ENCODE measurements at places on chromosomes 7 and 10.

DNA sequence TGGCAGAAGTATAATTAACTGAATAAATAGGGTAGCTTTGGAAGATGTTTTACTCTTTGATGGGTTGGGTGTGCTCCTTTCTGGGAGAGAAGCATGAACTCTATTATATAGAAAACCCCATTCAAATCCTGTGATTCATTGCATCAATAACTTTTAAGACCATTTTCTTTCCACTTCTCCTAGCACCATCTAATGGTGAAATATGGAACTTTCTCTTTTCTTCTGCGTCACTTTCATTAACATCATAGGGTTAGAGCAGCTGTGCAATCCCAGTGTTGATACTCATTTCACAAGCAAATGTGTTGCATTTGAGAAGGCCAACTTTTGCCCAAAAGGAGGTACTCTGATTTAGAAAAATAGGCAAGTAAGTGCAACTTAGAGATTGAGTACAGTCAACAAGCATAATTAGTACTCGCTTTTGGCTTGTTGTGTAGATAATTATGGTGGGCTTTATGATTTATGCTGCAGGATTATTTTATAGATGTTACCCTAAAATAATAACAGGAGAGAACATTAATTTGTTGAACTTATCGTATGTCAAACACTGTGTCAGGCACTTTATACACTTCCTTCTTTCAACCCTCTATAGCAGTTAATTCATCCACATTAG, 92.9 kb downstream of the CPED1 start:
- DNase-seq = no peak

GRCh38 chr10:54368984-54369383, 432.0 kb downstream of the PCDH15 start:
- no peak for DNase-seq

- no peak for DNase-seq
Observed at GRCh38 chr10:78176320-78177317, 143.0 kb downstream of the RPS24 start.

DNA sequence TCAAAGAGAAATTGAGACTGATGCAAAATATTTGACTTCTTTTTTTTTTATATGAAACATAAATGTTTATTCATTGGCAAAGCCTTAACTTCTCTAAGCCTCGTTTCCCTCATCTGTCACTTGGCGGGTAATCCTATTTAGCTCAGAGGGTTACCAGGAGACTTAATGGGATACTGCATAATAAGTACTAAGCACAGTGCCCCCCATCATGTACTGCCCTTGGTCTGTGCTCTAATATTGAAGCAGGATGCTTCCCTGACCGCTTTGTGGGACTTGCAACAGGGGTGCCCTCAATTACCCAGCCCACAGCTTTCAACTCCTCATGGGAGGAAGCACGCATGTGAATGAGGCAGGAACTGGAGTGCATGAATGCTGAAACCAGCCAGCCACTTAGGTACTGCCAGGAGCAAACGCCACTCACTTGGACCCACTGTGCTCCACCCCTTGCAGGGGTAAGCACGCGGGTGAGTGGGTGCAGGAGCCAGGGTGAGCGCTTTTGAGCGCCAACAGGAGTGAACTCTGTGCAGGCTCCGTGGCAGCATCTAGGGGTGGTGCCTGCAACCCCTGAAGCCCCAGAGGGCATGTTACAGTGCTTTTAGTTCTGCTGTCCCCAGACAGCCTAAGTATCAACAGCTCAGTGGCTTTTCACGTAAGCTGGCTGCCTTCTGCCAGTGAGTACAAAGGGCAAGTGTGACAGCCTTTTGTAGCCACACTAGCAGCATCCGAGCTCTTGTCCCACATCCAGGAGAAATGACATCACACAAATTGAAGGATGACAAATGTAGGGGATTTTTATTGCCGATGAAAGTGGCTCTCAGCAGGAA, 209.8 kb upstream of the C7orf33 start:
- DNase-seq = no peak

DNA sequence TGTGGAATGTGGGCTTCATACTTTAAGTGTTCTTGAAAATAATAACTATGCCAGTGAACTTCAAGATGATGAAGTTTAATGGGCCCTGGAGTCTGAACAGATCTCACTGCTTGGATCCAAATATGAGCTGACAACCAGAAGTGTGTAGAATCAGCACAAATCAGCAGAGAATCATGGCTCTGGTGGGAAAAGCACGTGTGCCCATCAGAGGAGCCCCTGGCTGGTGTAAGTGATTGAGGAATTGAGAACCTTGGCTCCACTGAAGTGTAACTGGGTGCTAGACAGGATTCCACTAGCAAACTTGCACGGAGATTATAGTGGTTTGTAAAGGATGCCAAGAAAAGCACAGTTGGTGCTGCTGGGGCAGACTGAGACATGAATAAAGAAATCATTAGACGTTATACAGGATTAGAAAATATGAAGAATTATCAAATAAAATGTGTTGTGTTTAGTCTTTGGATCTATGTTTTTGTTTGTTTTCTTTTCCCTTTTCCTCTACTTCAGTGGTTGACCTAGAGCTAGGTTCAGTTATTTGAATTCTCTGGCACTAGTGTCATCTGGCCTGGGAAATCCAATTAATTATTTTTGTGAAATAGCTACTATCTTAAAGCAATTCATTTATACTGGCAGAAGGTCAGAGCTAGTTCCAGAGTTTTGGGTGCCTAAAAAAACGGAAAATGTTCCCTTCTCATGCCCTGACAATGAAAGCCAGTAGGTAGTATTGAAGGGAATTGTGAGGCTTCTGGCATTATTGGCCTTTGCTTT, 175.7 kb upstream of the MEOX2 start:
- no peak for DNase-seq

DNA sequence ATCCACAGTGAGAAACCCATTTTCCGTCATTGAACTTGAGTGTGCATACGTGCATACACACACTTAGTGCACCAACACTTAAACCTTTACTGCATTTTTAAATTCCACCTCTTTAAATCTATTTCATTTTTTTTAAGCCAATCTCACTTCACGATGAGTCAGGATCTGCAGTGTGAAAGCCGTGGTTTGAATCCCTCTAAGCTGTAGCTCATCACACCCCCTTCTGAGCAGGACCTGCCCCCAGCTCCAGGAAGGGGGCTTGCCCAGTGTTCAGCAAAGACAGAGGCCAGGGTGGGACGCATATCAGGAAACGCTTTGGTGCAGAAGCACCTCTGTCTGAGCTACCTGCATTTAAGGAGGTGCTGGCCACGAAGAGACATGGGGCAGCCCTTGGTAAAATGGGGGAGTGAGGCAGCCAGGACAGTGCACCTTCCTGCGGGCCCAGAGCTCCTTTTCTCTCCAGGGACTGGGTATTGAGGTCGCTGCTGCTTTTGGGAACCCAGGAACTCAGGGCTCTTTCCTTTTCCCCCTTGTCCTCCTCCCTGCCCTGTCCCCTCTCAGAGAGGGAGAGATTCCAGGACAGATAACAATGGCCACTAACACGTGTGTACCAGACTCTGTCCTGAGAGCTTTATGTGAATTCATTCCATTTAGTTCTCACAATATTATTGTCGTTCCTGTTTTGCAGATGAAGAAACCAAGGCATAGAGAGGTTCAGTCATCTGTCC, 21.7 kb downstream of the ZNF316 start:
- DNase-seq = no peak

DNA sequence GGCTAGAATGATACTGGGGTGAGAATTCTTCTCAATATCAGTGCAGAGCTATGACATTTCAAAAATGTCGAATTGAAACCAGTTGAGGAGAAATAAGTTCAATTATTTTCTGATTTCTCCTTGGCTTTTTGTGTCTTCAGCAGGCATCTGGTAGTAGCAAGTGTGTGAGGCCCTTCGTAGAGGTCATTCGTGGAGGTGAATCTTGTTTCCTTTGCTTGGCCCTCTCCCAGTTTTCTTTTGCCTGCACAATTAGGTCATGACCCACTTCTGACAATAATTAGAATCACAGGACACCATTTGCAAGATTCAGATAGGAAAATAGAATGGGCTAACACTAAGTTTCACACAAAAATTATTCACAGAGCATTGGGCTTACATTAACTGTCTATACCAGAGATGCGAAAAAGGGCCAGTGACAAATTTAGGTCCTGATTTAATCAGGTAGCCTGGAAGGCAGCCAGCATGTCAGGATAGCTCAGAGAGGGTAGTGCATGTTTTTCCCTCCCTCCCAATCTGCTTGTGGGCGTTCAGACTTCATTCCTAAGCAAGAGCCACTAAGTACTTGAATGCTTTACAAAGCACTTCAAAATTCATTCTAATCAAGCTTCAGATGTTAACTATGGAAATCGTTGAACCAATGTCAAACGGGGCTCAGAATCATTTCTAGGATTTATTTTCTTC, 24.0 kb upstream of the A1CF start:
- no peak for DNase-seq

- DNase-seq = no peak
Observed at GRCh38 chr7:45720989-45721388, 146.8 kb downstream of the ADCY1 start.

- no peak for DNase-seq
Observed at GRCh38 chr7:69012149-69012548, 586.1 kb upstream of the AUTS2 start.

DNA sequence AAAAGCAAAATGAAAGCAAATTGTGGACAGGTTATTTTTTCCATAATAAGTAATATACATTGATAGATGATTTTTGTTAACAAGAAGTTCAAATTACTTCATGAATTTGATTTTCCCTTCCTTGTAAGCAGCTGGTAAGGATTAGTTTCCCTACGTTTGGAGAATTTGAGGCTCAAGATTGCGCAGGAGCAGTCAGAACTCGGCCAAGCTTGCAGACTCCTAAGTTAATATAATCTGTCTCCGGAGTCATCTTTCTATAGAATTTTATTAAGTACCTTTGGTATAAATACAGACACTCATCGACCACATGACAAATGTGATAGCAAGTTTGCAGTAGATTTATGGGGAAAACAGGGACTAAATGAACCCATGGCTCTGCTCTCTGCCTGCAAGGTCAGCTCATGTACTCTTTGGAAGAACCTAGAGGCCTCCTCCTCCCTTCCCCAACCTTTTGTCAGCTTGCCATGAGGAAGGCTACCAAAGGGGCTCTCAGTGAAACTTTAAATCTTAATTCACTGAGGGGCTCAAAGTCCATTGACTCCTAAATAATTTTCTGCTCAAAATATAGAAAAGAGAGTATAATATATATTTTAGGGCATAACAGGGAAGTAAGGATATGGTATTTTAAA, 89.2 kb upstream of the CTTNBP2 start:
- DNase-seq = no peak

DNA sequence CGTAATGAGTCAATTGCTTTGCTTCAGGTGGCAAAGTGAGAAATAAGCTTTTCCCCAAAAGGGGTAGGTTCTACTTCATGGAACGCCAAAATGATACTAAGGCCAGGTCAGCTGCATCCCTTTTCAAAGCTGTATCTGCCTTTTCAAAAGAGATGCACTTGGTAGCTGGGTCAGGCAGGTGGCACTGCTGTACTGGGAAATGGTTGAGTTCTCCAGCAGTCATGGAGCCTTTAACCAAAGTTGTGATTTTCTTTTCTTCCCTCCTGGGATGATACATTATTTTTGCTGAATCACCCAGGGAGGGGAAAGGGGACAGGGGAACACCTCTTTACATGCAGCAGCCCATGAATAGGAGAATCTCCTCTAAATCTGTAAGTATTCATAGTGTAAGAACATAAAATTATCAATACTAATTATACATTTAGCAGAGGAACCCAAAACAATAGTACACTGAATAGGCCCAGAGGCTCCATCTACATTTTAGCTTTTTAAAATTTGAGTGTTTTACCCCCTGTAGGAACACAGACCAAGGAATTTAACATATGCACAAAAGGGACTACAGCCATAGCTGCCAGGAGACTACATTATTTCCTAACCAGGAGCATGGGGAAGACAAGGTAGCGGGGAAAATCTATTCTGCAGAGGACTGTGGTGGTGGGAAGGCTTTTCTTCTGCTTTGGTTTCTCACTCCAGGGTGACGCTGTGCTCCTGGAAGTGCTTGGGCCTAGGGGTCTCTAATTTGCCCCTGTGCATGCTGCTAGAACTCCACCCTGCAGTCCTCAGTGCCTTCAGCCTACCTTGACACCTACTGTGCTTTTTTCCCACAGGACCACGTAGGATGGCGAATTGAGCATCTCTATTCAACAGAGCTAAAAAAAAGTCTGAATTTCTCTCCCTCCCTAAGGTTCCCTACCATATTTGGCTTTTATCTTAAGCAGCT, 6.4 kb upstream of the GPR22 start:
- DNase-seq = no peak

DNA sequence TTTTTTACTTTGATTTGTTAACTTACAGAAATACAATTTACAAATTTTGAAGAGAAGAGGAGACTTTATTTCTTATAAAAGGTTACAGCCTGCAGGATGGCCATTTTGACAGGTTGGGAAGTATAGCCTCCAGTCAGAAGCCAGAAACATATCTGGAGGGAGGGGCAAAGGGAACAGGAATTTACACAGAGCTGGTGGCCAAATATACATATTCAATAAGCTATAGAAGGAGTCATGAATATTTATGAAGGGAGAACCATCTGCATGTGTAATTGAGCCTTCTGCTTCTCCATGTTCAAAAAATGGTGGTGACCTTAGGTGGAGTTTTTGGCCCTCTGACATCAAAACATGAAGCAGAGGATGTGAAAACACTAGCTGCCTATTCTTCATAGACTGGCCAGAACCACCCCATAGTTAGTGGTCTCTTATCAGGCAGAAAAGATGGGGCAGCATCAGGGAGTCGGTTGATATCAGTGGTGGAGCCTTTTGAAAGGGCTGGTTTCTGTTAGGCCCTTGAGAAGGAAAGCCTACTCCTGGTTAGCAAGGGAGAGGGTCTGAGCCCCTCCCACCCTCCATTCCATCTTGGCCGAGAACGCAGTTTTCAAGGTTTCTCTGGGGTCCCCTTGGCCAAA, 57.2 kb downstream of the ENTPD1 start:
- no peak for DNase-seq

GRCh38 chr7:117769085-117769484, 104.2 kb downstream of the CTTNBP2 start:
- no peak for DNase-seq

- DNase-seq = no peak
Observed at GRCh38 chr10:108147346-108147745, 982.8 kb upstream of the SORCS1 start.

DNA sequence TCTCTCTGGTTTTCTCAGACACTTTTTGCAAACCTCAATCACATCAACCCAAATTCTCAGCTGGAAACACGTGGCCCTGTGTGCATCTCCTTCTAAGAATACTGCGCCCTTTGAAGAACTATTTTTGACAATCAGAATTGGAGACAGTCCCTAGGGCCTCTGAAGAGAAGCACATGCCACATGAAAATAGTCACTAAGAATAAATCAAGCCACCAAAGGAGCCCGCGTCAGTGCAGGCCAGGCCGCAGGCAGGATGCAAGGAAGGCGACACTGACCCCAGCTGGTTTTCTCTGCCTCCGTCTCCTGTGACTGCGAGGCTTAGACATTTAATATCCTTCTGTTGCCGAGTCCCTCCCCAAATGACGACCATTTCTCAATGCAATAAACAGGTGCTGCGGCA, 88.0 kb upstream of the ADAM12 start:
- DNase-seq = no peak

GRCh38 chr10:130790339-130790738, 521.2 kb downstream of the TCERG1L start:
- no peak for DNase-seq

GRCh38 chr7:131109011-131109758, 218.5 kb upstream of the MKLN1 start:
- DNase-seq = no peak

Data from activated CD8-positive, alpha-beta memory T cell treated with anti-CD3 and anti-CD28 coated beads for 4 hours (primary cell).